Hematopoietic multipotent progenitor cell (in vitro differentiated cells): ENCODE measurements at places on chromosomes 11 and 22.

DNA sequence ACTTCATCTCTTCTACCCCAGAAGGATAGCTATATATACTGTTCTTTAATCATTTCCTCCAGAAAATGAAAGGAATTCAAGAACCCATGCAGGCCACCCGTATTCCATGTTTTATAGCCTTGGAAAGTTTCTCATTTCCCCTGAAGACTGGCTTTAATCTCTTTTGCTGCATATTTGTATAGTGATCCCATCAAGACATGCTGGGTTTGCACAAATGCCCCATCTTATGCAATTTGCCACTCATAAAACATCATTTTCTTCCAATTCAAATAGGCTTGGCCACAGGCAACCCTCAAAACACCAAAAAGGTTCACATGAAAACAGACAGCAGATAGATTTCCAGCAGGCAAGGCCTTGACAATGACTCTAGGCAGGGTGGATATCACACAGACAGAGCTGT is 28.3 kb upstream of the APOA1 start:
- no peak for DNase-seq

GRCh38 chr11:36249246-36249645 is 40.0 kb downstream of the COMMD9 start:
- no peak for DNase-seq

- no peak for DNase-seq
These were observed 3.1 kb downstream of the C1QTNF6 start for GRCh38 chr22:37184816-37185541.

GRCh38 chr11:62202910-62203309 is 5.6 kb upstream of the SCGB2A1 start:
- DNase-seq: no peak

DNA sequence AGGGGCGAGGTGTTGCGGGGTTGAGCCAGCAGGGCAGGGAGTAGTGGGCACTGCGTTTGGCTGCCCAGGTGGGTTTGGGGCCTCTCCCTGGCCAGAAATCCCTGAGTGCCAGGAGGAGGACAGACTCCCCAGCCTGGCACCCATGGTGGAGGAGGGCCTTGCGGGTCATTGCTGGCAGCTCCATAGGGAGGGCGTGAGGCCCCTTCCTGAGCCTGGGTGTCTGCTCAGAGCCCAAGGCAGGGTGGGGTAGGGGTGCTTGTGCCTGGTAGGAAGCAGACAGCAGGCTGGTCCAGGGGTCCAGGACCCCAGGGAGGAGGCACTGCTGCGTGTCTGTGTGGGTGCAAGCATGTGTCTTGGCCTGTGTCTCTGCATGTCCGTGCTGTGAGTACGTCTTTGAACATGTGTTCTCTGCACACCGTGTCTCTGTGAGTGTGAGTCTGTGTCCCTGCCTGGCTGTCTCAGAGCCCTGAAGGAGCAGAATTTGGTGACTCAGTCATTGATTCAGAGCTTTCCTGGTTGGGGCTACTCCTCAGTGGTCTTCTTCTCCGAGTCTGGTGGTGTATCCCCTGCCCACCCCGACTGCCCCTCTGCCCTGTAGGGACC is 3.9 kb downstream of the TSPAN4 start:
- no peak for DNase-seq

GRCh38 chr11:79956061-79956460 is 515.2 kb upstream of the TENM4 start:
- DNase-seq: no peak

- DNase-seq: no peak
These were observed 676.6 kb upstream of the CCDC179 start for GRCh38 chr11:23536907-23537306.

DNA sequence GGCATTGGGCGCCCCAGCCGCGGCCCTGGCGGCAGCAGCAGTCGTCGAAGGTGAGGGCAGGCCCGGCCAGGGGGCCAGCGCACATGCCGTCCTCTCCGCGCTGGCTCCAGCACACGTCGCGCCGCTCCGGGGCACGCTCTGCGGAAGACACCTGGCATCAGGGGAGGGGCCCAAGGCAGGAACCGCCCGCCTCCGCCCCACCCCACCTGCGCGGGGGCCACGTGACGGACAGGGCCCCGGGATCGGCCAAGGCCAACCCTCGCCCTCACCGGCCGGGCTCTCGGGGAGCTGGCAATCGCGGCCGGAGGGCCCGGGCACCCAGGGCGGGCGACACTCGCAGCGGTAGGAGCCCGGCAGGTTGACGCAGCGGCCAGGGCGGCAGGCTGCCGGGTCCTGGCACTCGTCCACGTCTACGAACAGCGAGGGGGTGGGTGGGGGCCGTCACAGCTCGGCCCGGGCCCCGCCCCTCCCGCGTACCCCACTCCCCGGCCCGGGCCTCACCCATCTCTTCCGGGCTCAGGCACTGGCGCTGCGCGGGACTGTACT is 14.9 kb downstream of the SCYL1 start:
- DNase-seq: no peak

- DNase-seq: no peak
These were observed 28.9 kb downstream of the SLC22A12 start for GRCh38 chr11:64619811-64620380.

DNA sequence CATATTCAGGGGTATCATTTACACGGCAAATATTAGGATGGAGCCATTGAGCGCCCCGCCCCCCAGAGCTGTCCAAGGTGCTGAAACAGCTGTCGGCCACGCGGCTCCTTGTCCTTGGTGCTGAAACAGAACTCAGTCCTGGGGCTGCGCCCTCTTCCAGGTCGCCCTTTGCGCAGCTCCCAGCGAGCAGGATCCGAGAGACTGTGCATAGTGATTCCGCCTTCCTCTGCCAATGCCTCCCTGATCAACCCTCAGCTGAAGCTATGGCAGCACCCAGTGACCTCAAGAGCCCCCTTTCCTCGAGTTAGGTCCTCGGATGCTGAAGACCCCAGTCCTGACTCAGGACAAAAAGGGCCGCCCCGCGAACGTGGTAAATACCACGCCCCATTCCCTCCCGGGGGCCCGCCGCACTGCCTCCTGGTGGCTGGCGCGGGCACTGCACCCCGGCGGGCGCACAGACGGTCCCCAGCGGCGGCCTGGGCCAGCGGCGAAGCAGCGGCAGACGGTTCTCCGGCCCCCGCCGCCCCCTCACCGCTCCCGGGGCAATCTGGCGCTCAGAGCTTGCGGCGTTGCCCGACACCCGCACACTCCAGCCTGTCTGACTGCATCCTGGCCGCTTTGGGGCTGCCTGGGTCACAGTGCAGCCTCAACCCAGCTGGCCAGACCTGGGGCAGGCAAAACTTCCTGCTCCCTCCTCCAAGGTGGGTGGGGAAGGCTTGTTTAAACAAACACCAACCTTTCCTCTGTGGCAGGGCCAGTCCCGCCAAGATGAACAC is 13.4 kb downstream of the SYT7 start:
- DNase-seq: peak; percentile 48

DNA sequence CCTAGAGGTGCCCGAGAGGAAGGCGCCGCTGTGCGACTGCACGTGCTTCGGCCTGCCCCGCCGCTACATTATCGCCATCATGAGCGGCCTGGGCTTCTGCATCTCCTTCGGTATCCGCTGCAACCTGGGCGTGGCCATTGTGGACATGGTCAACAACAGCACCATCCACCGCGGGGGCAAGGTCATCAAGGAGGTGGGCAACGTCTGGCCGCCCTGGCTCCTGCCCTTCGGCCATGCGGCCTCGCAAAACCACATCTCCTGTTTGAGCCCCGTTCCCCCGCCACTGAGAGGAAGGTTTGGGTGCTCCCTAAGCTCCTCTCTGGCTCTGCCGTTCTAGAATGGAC is 3.4 kb downstream of the SLC17A6 start:
- no peak for DNase-seq

GRCh38 chr22:23079240-23079768 is 9.0 kb downstream of the GNAZ start:
- DNase-seq: no peak

GRCh38 chr11:7487360-7487759 is 2.1 kb downstream of the OLFML1 start:
- no peak for DNase-seq

- no peak for DNase-seq
These were observed 115.9 kb upstream of the GRK3 start for GRCh38 chr22:25448435-25449051.

DNA sequence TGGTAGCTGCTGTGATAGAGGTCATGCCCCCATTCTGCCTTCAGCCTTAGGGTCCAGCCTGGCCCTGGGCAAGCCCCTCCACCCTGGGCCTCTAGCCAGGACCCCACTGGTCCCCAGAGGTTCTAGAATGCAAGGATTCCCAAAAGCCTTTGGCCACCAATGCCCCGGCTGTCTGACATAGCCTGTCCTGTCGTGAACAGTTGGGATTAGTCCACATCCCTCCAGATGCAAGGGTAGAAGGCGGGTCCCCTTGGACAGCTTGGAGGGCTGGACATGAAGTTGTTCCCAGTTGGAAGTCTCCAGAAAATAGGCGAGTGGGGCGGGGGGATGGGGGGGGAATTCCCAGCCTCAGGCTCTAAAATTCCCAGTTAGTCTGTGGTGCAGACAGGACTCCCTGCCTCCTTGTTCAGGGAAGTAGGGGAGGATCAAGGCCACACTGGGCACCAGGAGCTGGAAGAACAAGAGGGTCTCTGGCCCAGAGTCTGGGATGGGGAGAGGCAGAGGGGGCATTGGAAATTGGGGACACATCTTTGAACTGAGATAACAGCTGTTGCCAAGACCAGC is 5.2 kb upstream of the ADORA2A start:
- DNase-seq: no peak

- DNase-seq: no peak
These were observed 163.7 kb downstream of the DYNC2H1 start for GRCh38 chr11:103272876-103273275.
